ENCODE measurements at places on chromosomes 4 and X.
A peak's percentile ranks its signal among the peaks of the same experiment; 100 is the strongest.

DNA sequence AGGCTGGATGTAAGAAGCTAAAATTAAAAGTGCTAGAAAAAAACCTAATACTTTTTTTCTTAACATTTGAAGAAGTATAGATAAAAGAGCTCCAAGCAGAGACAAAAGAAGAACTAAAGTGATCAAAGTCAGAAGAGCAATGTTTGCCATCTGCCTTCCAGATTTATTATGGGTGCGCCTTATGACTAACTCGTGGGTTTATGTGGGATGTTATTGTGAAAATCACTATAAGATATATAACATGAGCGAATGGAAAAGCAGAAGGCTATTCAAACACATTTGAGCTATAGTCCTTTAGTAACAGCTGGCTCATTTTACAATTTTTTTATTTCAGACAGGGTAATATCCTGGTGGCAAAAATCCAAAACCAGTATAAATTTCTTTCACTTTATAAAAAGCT lies 1040.7 kb downstream of the RAPGEF2 start:
- DNase-seq: no peak

DNA sequence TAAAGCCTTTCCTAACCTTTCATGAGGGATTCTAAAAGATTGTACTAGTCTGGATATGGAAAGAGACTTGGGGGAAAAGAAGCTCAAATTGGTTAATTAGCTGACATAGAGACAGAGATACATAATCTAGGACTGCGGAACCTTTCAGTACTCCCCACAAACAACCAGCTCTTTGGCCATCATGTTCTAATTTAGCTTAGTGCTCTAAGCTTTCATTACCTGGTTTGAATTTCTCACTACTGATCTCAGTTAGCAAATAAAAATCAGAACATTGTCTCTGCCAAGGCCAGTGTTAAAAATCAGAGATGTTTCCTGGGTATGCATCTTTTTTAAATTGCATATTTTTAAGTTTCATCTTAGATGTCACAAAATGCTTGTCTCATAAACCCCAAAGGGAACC lies 254.4 kb downstream of the GLUD2 start:
- no peak for DNase-seq

GRCh38 chrX:155592981-155593380 lies 19.8 kb downstream of the TMLHE start:
- no peak for DNase-seq

DNA sequence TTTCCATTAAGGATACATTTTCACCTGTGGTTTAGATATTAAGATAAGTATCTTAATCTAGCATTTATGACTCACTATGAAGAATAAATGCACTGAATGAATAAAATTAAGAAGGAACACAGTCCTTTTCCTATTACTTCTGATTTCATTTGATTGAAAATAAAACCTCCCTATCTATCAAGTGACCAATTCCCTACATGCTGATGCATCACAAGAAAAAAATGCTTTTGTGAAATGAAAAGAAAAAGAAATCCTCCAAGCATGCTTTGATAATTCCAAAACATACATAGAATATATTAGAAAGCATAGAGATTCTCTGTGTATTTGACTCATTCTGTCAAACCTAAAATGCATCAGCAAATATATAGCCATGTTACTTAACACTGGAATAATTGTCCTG lies 37.1 kb downstream of the PCDH10 start:
- no peak for DNase-seq

DNA sequence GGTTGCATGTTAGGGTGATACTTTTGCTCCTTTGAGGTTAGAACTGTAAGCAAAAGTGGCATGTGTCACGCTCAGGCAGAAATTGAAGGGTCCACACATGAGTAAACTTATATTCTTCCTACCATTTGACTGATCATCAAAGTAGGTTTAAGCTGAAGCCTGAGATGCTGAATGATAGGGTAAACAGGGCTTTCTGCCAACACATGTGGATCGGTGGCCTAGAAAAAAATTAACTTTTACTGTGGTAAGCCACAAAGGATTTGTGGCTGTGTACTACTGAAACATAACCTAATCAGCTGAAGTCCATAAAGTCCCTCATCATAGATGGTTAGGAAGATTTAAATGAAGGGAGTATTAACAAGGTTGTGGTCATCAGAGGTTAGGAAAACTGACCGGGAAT lies 1070.1 kb downstream of the STPG2 start:
- no peak for DNase-seq

GRCh38 chr4:169225812-169226211 lies 44.9 kb downstream of the SH3RF1 start:
- no peak for DNase-seq

DNA sequence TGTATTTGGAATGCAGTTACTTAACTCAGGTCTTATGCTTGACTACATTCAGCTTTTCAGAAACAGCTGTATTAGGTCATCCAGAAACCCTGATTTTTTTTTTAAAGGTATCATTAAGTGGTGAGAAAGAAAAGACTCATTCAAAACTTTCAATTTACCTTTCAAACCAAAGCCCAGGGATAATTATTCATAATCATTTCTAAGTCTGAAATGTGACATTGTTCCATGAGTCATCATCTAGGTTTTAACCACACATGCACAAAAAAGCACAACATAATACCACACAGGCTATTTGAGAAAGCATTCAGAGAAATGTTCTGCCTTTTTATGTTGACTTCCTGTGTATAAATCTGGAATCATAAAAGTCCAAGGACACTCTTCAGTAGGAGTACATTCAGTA lies 288.2 kb downstream of the IL1RAPL2 start:
- DNase-seq: peak; percentile 5
